Foreskin fibroblast (primary cell): ENCODE measurements at places on chromosomes 7 and 10.

DNA sequence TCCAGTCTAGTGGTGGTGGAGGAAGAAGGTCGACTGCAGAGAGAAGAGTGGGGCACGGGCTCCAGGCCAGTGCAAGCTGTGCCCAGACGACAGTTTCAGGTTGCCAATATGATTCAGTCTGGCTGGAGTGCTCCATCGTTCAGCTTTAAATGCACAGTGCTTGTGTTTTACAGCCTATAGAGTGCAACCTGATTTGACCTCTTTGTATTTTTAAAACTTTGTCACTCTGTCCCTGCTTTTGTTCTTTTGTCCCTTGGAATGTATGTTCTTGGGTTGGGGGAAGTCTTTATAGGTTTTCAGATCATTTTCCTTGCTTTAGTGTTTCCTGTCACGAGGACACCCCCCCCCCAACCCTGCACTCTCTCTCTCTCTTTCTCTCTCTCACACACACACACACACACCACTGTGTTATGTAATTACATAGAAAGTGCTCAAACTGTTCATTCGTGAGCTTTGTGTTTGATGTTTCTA lies 198.0 kb downstream of the CAMK1D start:
- no peak for DNase-seq

DNA sequence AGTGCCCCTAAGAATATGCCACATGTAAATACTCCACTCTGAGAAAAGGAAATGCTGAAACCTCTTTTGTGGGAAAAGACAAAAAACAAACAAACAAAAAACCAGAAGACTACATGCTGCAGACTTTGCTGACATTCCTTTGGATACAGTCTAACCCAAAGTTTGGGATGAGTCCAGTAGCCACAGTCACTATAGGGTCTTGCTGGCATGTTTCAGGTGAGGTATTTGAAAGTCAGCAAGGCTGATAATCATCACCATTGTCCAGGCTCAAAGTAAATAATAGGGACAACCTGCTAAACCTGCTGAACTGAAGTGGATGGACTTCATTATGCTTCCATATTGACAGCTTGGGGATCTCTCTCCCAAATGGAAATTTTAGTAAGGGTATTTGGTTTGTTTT lies 1087.0 kb upstream of the LRRTM3 start:
- no peak for DNase-seq

DNA sequence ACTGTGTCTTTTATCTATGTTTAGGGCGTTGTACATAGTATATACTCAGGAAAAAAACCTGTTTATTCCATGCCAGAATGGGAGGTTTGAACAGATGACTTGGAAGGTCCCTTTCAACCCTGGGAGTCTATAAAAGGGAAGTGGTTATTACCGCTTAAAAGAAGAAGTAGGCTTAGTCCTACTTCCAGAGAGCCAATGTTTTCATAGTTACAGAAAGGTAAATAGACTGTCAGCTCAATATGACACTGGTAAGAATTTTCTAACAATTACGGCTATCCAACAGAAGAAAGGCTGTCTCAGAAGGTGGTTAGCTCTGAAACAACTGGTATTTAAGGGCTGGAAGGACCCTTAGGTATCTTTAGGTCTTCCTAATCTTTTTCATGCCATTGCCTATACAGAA lies 1.1 kb upstream of the TFAM start:
- DNase-seq: no peak

- no peak for DNase-seq
Measured at GRCh38 chr7:78718212-78718611, 735.3 kb downstream of the MAGI2 start.

- no peak for DNase-seq
Measured at GRCh38 chr7:2621948-2622640, 9.7 kb upstream of the TTYH3 start.

DNA sequence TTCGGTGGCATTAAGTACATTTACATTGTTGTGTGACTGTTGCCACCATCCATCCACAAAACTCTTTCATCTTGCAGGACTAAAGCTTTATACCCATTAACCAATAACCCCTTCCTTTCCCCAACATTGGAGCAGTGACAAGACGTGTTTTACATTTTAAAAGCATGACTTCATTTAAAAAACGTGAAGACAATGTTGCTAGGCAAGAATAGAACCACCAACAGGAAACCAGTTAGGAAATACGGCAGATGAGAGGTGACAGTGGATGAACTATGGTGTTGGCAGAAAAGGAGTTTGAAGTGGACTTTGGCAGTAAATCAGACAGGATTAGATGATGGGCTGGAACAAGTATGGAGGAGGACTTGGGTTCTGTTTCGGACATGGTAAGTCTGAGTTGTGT lies 17.0 kb downstream of the TMEM236 start:
- DNase-seq: peak; percentile 26

GRCh38 chr10:36499693-36500092 lies 625.7 kb upstream of the ANKRD30A start:
- no peak for DNase-seq

DNA sequence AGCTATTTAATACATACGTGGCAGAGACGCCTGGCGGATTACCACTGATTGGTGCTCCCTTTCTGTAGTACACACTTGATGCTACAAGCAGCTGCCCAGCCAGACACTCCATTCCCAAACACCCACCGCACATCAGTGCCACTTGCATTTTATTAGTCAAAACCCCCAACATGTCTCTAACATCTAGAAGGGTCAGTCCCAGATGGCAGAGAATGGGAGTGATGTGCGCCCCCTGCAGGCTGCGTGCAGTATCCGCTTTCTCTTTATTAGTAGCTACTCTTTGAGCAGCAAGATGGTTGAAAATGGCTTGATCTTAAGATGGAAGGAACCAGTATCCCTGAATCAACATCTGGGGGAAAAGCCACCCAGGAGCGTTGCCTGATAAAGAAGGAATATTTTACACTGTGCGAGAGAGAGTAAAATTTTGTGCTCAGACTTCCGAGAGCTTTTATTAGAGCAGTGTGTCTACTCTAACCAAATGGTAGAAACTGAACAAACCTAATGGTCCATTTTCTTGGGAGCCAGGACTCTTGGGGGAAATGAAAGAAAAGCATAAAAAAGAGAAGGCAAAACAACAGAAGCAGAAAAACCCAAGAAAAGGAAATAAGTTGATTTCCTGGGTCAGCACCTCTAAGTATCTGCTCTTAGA lies 78.3 kb downstream of the ST8SIA6 start:
- no peak for DNase-seq

- no peak for DNase-seq
Measured at GRCh38 chr10:86359111-86359510, 7.5 kb downstream of the GRID1 start.

DNA sequence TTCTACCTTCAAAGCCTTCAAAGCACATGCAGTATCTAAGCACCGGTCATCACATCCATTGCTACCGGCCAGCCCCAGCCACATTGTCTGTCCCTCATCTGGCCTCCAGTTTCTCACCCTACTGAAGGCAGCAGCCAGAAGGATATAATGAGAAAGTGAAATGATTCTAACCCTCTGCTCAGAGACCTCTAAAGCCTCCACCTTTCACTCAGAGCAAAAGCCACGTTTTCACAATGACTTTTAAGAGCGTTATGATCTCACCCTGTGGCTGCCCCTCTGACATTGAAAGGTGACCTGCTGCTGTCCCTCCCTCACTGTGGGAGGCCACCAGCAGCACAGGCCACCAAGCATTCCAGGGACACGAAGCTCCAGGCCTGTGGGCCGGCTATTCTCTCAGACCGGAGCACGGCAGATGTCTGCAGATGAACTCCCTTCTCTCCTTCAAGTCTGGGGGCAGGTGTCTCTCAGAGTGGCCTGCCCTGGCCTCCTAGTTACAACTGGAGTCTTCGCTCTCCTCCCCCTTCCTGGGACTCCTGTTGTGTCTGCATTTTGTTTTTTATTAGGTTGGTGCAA lies 94.9 kb upstream of the EEPD1 start:
- no peak for DNase-seq

DNA sequence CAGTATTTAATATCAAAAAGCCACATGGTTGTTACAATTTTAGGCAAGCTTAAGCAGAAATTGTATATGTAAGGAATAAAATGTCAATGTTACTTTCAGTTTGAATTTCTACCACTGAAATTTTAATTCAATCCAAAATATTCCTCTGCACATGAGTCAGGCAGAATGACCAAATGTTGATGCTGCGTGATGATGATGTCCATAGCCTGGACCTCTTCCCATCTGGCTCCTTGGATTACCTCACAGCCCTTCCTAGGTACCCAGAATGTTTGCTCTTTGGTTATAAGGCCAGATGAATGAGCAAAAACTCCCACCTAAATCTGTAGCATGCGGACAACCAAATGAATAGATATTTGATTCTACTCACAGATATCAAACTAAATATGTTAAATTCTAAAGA lies 258.3 kb upstream of the IMMP2L start:
- DNase-seq: peak; percentile 39

GRCh38 chr7:33950047-33950714 lies 44.8 kb downstream of the BMPER start:
- DNase-seq: no peak

GRCh38 chr10:108167766-108168165 lies 1003.3 kb upstream of the SORCS1 start:
- no peak for DNase-seq

- DNase-seq: no peak
Measured at GRCh38 chr7:31917256-31917655, 153.0 kb downstream of the PDE1C start.

GRCh38 chr7:11193131-11193867 lies 219.6 kb downstream of the PHF14 start:
- peak; percentile 51 for DNase-seq

- DNase-seq: no peak
Measured at GRCh38 chr7:15140431-15140830, 237.9 kb upstream of the DGKB start.

DNA sequence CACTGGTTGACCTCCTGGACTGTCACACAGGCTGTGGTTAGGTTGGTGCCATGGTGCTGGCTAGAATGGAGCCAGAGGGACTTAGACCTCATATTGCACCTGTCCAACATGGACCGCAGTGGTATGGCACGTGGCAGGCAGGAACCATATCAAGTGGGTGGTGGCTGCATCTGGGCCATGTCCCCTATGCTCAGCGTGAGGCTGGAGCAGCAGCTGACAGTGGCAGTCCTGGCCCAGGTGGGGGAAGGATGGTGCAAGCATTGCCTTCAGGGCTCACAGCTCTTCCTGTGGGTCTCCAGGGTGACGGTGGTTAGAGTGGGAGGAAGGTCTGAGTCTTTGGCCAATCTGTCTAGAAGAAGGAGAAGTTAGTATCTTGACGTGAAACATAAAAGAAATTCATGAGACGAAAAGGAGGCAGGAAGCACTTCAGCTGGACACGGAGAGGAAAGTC lies 54.5 kb upstream of the PFKFB3 start:
- DNase-seq: no peak

DNA sequence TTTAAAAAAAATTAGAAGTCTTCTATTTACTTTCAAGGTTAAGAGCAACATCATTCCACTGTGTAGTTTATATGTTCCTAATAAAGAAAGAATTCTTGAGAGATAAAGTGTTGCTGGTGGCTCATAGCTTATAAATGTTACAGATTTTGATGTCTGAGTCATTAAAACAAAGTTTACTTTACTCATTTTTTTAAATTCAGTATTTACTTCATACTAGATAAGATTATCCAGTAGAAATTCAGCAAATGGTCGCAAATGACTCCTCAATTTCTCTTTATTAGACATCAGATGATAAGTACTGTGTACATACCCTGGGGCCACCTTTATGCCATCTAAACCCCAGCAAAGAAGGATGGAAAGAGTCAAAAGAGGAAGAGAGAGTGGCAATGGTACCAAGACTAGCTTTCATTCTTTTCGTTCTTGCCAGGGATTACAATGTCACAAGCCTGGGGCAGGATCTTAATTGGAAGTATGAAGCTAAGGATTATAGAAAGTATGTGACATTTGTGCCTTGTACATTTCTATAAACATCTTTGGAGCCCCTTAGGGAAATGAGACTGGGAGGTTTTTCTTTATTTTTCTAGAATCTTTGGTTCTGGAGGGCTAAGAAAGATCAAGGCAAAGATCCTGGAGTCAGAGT lies 206.1 kb downstream of the CHRM2 start:
- DNase-seq: peak; percentile 33
